ENCODE measurements at places on chromosomes 5 and 9. TPM values are rescaled to one million over a fixed set of nuclear protein-coding genes. Genes with fewer than 3 reads are reported as not detected.

Gene BTNL8
- not detected for polyA plus RNA-seq

GRCh38 chr5:159182691-159183090, 26.7 kb downstream of the RNF145 start:
- H3K4me3 ChIP-seq, result no peak overlapping the region
- no peak overlapping the region for H3K27ac ChIP-seq
- H3K4me1 ChIP-seq, result peaks cover 7% of the 10 kb centered on the region

DNA sequence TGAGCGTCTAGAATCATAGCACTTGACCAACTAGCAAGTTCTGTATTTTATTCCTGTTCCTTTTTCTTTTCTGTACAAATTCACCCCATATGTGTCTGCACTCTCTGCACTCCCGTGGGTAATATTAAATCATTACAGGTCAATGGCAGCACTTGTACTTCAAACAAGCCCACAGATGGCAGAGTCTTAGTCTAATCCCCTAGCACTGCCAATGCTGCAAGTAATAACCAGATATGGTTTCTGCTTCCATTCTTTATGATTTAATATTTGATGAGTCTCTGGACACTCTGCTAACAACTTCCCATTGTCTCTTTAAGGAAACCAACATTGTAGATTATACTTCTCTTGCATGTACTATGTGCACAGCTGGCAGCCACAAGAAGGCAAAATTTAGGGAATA, 343.8 kb upstream of the CHD1 start:
- no peak overlapping the region for H3K4me3 ChIP-seq
- H3K36me3 ChIP-seq, result no peaks in the 10 kb centered on the region
- no peak for DNase-seq
- H3K27me3 ChIP-seq, result no peaks in the 10 kb centered on the region
- no peaks in the 10 kb centered on the region for H3K4me1 ChIP-seq

GRCh38 chr9:127525401-127526188, 74.3 kb downstream of the LRSAM1 start:
- H3K4me3 ChIP-seq, result no peak overlapping the region
- DNase-seq, result no peak
- H3K27ac ChIP-seq, result no peak overlapping the region
- peaks cover 16% of the 10 kb centered on the region for H3K36me3 ChIP-seq
- H3K4me1 ChIP-seq, result peaks cover 15% of the 10 kb centered on the region
- H3K27me3 ChIP-seq, result no peaks in the 10 kb centered on the region

GRCh38 chr5:104080646-104081175, 518.1 kb upstream of the NUDT12 start:
- H3K27ac ChIP-seq, result no peak overlapping the region
- no peaks in the 10 kb centered on the region for H3K27me3 ChIP-seq
